ENCODE measurements at places on chromosomes 6 and 20. TPM values are rescaled to one million over a fixed set of nuclear protein-coding genes. Genes with fewer than 3 reads are reported as not detected.

- DNase-seq = no peak
Observed at GRCh38 chr20:1012359-1013168, 10.5 kb upstream of the RSPO4 start.

- DNase-seq = peak; percentile 65
Observed at GRCh38 chr6:81613606-81614005, 138.9 kb downstream of the TENT5A start.

DNA sequence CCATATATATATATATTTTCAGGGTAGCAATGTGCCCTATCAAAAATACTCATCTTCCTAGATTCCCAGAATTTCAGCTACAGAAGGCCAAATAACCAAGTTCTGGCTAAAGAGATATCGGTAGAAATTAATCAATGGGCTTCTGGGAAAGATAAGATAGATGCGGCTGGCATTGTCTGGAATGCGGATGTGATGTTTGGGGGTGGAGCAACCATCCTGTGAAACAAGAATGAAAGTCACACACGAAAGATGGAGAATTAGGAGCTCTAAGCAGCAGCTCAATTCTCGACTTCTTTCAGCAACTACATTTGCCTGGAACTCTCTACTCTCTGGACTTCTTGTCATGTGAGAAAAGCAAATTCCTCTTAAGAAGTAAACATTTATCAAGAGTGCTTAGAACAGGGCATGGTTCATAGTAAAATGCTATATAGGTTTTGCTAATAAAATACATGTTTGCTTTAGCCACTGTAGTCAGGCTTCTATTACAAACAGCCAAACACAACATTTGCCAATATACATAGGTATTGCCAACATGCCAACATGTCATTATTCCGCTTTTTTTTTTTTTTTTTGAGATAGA is 90.8 kb downstream of the CLIC5 start:
- DNase-seq = no peak

DNA sequence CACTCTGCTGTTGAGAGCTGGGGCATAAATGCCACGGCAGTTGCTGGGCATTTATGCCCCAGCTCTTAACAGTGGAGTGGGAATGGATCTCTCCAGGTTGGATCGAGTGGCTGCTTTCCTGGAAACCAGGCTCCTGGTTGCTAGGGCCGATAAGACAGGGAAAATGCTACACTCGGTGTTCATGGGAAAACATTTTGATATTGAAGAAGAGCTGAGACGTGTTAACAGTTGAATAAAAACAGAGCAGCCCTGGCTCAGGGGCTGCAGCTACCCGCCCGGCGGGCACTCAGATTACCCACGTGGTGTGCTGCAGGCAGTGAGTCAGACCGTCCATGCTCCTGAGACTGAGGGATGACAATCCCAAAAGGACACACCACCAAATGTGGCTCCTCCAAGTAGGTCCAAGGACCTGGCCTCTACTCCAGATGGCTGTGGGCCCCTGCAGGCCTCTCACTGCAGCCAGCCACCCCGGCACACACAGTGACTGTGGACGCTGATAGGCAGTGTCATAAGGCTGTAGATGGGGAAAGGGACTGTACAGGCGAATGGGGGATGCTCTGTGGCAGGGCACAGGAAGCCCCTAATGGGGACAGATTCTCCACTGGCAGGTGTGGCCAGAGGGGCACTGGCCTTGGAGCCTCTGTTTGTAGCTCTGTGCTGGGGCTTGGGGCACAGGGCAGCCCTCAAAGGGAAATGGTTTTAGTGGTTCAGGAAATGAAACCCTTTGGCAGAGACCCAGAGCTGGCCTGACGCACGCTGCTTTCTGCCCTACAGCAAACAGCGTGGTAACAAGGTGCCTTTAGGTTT is 237.8 kb downstream of the LY86 start:
- DNase-seq = no peak

- no peak for DNase-seq
Observed at GRCh38 chr20:37991157-37991866, 41.9 kb downstream of the TTI1 start.

DNA sequence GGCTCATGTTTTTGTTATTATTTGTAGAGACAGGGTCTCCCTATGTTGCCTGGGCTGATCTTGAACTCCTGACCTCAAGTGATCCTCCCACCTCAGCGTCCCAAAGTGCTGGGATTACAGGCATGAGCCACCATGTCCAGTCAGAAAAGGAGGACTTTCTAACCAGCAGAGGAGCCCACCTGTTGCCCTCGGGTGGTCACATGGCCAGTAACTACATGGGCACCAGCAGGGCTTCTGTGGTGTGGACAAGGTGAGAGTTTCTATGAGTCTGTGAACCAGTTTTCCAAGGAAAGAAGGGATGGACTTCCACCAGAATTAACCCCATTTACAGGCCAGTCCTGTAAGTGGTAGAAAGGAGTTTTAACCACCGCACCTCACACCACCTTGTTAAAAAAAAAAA is 125.4 kb downstream of the RIN2 start:
- no peak for DNase-seq

- peak; percentile 89 for DNase-seq
Observed at GRCh38 chr6:129345890-129346289, 364.1 kb downstream of the ARHGAP18 start.

GRCh38 chr6:35710241-35710847 is 21.6 kb upstream of the FKBP5 start:
- DNase-seq = no peak

DNA sequence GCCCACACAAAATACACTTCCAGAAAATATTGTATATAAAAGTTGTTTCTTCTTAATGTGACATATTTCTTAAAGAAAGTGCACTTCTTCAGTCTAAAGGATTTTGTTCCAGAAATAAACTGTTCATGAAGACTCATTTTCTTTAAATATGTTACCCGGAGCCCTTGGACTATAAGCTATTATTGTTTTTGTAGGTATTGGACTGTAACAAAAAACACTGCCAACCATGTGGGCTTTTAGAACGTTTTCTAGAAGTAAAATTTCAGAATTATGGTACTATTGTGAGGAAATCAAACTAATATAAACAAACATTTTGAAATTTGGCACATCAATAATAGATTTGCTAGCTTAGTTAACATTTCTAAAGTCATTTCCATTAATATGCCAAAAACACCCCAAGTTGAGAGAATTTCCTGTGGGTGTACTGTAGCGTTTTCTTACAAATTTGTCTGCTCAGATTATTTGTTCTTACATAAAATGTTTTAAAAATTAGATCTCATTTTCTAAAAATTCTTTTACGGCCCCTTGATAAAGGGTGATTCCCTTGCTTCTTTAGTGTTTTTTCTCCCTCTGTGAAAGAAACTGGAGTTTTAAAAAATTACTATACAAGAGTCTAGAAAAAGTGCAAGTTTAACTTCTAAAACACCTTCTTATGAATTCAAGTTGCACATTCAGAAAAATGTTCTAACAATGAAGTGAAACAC is 3.4 kb downstream of the NKX2-4 start:
- DNase-seq = no peak

DNA sequence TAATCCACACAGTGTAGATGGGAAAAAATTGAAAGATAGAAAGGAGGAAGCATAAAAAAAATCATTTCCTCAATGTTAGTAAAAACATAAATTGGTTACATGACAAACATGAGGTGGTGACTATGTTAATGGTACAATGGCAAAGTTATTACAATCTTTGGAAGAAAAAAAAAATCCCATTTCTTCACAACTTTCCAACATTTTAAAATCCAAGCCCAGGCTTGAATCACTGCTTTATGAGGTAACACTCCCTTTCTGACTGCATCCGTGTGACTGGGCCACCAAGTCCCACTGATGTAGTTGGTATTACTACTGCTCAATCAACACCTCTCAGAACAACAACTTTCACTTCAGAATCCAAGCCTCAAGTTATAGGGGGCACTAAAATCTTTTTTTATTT is 160.4 kb downstream of the BTBD9 start:
- no peak for DNase-seq

HTR1E gene
- not detected for total RNA-seq

EGFL8 gene
- total RNA-seq = 0.16 TPM

MPIG6B gene
- total RNA-seq = not detected
